ENCODE measurements at places on chromosomes 6 and 20.

GRCh38 chr20:57619051-57619831 is 985 bp downstream of the ZBP1 start:
- DNase-seq, result no peak

DNA sequence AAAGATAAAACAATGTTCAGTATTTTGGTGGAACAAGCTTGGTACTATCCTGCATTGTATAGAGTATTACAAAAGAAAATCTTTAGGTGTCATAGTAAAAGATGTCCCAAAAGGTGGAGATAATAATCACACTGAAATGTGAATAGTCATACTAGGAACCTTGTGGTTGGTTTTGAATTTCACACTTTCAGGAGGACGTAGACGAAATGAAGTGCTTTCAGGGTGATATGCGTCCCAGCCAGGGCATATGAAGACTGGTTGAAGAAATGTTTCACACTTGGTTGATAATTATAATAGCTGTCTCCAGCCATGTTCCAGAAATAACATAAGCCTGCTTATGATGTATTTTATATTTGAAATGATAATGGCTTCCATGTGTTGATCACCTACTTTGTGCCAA is 60.4 kb downstream of the SCAND1 start:
- DNase-seq, result no peak

- no peak for DNase-seq
Measured at GRCh38 chr6:86619428-86619827, 317.9 kb upstream of the HTR1E start.

GRCh38 chr6:72022830-72023229 is 136.5 kb downstream of the RIMS1 start:
- DNase-seq, result no peak

DNA sequence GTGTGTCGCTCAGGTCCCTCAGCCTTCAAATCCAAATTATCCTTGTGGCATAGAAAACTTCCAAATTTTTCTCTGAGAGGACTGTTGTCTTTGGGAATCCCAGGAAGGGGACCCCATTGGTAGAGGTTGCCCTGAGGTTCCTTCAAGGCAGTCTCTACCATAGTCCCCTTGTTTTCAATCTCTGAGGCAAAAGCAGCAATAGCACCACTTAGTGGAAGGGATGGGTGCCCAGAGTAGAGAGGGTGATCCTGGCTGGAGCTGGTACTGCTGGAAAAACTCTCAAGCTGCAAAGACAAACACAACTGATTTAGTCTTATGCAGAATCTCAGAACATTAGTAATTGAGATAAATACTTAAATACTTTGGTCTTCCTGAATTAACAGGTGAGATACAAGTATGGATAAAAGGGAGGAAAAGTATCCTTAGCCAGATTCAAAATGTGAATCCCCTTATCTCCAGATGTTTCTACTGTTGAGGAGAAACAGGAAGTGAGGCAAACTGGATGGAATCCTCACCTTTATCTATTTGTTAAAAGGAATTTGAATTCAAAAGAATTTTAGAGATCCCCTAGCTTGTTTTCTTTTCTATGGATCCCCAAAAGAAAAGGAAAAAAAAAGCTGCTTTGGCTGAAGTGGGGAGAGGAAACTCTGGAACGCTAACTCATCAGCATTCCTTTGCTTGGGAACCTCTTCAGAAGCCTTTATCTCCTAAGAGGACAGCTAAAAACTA is 13.4 kb downstream of the ZNF318 start:
- peak; percentile 18 for DNase-seq

DNA sequence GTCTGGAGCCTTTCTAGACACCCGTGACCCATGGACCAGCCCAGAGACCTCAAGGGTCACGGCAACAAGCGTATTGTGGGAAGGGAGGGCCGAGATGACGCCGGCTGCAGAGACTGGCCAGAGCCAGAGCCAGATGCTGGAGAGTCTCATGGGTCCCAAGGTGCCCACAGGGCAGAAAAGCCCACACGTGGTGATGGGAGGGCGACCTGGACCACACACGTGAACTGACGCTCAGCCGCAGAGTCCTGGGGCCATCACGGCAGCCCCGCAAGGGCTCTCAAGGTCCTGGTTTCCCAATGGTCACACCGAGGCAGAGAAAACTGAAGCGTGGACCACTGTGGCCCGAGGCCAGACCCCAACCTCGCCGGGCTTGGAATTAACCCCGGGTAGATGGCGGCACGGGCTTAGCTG is 92.6 kb downstream of the YTHDF1 start:
- no peak for DNase-seq

- DNase-seq, result no peak
Measured at GRCh38 chr6:158270389-158271127, 41.7 kb upstream of the TULP4 start.

- DNase-seq, result no peak
Measured at GRCh38 chr6:34022250-34022872, 123.5 kb downstream of the GRM4 start.

DNA sequence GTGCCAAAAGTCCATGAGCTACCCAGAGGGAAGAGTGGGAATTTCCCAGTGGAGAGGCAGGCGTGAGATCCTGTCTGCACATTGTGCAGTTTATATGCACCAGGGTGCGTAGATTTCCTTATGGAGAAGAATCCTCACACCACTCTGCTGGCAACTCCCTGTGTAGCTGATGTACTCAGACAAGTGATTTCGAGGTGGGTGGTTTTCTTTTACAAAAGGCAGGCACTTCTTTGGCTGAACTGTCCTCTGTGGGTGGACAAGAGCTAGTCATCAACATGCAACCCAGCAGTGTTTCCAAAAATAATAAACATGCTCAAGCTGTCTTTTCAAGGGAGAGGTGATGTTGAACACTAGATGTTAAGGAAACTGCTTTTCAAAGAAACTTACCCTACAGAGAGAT is 121.7 kb upstream of the NXT1 start:
- DNase-seq, result no peak

DNA sequence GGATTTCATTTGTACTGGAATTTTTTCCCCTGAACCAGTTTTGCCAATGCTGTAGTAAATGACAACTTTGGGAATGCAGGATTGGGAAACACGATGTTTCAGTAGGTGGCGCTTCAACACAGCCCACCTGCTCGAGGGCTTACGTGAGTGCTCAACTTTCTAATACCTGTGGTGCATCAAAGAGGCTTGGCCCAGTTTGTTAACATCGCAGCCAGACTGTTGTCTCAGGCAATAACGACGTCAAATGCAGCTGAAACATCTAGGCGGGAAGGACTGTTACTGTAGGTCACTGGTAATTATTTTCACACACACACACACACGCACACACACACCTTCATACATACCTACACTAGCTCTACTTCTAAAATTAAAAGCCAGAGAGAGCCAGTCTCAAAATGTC is 815.5 kb upstream of the SLC35B3 start:
- peak; percentile 32 for DNase-seq

DNA sequence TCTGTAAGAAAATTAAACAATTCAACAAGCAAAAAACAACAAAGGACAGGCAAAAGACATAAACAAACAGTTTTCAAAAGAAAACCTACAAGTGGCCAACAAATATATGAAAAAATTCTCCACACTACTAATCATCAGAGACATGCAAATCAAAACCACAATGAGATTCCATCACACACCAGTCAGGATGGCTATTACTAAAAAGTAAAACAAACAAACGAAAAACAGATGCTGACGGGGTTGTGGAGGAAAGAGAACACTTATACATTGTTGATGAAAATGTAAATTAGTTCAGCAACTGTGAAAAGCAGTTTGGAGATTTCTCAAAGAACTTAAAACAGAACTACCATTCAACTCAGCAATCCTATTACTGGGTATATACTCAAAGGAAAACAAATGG is 537.6 kb downstream of the HDGFL1 start:
- DNase-seq, result no peak

GRCh38 chr6:78076371-78076770 is 423.5 kb downstream of the MEI4 start:
- no peak for DNase-seq

DNA sequence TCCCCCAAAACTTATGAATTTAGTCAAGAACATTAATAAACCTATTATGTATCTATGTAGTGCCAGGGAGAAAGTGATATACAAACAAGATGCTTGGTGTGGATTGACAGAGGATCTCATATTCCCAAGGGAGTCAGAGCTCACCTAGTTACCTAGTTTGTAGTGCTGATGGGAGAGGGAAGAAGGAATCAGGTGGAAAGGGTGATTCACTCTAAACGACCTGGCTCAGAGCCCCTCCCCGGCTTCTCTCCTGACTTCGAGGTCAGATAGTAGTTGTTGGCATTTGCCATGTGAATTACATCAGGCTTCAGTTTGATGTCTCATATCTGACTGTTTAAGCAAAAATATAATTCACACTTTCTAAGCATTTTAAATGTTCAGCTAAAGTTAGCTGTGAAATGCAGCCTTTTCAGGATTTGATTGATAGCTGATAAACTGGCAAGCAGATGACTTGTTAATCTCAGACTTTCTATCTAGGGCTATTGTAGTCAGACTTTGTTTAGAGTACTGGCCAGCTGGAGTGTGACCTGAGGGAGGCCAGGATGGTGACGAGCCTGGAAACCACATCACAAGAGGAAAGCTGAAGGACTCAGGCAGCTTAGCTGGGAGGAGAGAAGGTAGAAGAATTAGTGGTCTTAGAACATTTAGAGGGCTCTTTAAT is 123.7 kb downstream of the AKAP7 start:
- DNase-seq, result no peak

- no peak for DNase-seq
Measured at GRCh38 chr20:57038608-57039440, 227.6 kb downstream of the BMP7 start.

- no peak for DNase-seq
Measured at GRCh38 chr6:15176816-15177370, 69.0 kb upstream of the JARID2 start.

- DNase-seq, result peak; percentile 84
Measured at GRCh38 chr20:2523919-2524708, 12.3 kb upstream of the TMC2 start.

- DNase-seq, result no peak
Measured at GRCh38 chr6:35984701-35985100, 39.7 kb downstream of the SLC26A8 start.

GRCh38 chr6:164741938-164742451 is 567.4 kb downstream of the C6orf118 start:
- DNase-seq, result no peak

DNA sequence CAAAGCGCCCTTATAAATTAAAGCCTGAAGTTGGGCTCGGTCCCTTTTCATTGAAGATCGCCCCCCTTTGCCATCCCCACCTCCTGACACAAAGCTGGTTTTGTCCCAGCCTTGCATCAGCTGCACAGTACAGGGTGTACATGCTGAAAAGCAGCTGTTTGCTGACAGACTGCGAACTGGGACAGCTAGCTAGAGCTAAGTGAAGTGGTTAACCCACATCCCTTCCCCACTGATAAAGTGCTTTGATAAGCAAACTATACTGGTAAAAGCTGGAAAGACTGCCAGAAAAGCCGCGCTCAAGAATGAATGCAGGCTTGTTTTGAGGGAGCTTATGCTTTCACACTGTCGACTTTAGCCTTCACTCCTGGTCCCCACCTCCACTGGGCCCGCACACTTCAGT is 207.3 kb downstream of the GMDS start:
- no peak for DNase-seq

- no peak for DNase-seq
Measured at GRCh38 chr20:39702701-39703349, 740.7 kb downstream of the DHX35 start.

DNA sequence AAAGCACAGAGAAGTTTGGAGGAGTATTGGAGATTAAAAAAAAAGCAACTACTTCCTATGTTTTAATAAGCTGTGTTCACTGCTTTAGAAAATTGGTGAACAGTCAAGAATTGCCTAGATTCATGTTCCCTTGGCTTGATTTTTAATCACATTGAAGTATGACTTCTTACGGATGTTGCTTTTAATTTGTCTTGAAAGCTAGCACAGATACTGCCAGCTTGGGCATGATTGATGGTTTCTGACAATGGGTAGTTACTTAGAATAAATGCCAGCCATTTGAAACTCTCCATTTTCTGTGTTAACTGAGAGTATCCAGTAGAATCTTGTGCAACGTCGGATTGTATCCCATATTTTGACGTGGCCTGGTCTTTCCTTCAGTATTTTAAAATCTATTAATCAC is 178.0 kb downstream of the DTNBP1 start:
- no peak for DNase-seq

- DNase-seq, result peak; percentile 25
Measured at GRCh38 chr6:19417713-19418112, 419.5 kb upstream of the ID4 start.

DNA sequence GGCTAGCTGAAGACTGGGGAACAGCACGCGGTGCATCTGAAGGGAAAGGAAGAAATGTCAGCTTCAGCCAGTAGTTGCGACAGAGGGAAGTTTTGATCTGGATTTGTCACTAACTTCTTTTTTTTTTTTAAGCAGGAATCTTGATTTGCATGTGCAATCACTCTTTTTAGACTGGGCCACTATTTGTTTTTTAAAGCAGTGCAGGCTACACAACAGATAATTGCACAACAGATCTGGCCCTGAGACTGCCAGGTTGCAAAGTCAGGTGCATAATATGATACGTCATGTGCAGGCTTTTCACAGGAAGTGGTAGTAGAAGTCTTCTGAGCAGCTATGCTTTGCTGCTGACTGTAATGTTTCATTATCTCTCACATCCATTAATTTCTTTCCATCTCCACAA is 13.5 kb downstream of the PFDN4 start:
- DNase-seq, result no peak

GRCh38 chr20:34564833-34565232 is 6.3 kb downstream of the MAP1LC3A start:
- no peak for DNase-seq

DNA sequence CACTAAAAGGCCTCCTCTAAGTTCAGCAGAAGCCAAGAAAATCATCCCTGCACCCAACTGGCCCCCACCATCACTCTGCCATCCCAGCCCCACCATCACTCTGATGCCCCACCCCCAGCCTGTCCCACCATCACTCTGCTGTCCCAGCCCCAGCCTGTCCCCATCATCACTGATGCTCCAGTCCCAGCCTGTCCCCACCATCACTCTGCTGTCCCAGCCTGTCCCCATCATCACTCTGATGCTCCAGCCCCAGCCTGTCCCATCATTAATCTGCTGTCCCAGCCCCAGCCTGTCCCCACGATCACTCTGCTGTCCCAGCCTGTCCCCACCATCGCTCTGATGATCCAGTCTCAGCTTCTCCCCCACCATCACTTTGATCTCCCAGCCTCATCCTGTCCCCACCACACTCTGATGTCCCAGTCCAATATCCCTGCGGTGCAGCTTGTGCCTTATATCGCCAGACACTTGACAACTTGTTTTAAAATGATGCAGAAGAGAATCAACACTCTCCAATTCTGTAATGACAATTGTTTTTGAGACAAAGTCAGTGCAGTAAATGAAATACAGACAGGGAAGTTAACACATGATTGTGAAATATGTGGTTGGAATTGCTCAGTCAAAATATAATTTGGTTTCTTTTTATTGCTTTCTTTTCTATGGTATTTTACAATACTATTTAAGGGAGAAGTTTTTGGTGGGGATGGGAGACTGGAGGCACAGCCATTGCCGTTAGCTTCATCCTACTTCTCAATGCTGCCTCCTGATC is 100.8 kb downstream of the TNFAIP3 start:
- no peak for DNase-seq

Measured in urothelium cell line (cell line).